ENCODE measurements at places on chromosomes 16 and 17.
A peak's percentile ranks its signal among the peaks of the same experiment; 100 is the strongest.

DNA sequence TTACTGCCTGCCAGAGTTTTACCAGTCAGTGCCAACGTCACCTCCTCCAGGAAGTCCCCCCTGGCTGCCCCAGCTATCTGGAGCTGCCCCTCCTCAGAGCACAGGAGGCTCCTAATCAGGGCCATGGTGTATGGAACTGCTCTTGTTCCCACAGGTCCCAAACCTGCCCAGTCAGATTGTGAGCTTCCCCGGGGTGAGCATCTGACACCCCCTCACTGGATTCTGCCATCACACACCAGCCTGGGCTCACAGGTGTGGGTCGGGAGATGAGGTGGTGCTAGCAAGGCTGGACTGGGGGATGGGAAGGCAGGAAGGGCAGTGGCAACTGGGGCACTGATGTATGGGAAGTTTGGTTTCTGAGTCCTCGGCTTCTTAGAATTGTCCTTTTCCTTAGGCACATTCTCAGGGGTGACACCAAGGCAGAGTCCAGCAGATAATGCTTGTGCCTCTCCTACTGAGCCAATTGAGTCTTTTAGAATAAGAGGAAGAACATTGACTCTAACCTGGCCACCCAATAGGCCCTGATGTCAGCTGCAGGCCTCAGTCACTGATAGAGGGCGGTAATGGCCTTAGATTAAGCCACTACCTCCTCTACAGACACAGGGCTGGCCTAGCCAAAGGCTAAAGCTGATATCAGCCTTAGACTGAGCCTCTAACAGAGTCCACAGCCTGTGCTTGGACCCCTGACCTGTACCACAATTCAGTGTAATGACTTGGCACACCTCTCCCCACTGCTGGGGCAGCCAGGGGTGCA is 107.9 kb downstream of the WSCD1 start:
- no peak for DNase-seq

DNA sequence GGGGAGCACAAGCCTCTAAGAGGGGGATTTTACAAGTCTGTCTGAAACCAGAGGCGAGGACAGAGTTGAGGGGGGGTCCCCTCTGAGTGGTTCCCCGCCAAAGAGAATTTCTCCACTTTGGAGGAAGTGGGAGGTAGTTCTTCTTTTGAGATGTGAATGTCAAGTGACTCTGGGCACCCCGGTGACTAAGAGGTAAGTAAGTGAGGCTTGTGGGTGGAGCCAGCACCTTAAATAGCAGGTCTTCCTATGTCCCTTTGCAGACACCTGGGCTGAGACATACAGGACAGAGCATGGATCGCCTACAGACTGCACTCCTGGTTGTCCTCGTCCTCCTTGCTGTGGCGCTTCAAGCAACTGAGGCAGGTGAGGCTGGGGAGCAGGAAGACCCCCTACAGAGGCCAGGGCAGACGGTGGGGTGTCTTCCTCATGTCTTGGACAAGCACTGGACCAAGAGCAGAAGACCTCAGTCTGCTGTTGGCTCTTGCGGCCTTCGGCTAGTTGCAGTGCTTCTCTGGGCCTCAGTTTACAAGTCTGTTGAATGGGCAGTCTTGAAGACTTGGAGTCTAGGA is at the start of gene CCL22:
Gene CCL22 (plus strand): TSS at position 257 of the 569 bp plus-strand sequence. CDS start 34 bp downstream, at position 291.
- DNase-seq: no peak

- no peak for DNase-seq
Observed at GRCh38 chr16:89722392-89723278, 1.3 kb downstream of the ZNF276 start.

GRCh38 chr17:6303664-6304063 is 131.3 kb downstream of the AIPL1 start:
- no peak for DNase-seq

DNA sequence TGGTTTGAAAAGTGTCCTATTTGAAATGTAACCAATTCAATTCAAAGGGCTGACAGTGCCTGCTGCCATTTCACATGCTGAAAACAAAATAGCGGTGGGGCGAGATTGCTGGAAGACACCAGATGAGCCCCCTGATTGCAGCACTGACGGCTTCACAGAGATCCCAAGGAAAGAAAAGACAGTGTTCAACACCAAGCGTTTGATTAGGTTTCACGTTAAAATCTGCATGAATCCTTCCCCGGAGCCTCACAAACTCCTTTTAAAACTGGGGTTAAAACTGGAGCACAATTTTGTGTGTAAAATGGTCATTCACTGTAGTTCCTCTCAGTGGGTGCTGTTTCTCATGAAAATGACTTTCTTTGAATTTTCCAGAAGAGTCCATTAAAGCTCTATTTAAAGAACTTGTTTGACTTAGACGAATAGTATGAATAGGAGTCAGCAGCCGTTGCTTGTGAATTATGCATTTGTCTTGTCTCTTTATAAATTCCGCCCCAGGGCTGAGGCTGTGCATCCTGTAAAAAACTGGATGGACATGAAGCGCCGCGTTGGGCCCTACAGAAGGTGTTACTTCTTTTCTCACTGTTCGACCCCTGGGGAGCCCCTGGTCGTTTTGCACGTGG is 8.8 kb downstream of the MLYCD start:
- no peak for DNase-seq

GRCh38 chr17:82668631-82669099 is 20.4 kb upstream of the WDR45B start:
- peak; percentile 61 for DNase-seq

DNA sequence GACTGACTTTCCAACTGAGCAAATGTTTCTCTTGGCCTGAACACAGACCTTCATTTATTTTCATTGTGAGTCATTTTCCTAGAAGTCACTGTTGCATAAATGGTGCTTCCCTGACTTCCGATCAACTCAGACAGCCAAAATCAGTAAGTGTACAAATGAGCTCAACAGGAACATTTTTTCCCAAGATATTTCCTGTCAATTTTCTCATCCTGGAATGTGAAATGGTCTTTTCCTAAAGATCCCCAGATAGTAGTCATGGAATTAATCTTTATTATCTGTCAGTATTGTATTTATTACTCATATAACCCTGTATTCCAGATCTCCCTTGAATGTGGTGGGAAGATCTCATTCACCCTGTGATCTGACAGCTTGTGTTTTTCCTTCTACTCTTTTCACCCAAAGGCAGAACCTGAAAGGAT is 360.3 kb upstream of the KIF2B start:
- no peak for DNase-seq

DNA sequence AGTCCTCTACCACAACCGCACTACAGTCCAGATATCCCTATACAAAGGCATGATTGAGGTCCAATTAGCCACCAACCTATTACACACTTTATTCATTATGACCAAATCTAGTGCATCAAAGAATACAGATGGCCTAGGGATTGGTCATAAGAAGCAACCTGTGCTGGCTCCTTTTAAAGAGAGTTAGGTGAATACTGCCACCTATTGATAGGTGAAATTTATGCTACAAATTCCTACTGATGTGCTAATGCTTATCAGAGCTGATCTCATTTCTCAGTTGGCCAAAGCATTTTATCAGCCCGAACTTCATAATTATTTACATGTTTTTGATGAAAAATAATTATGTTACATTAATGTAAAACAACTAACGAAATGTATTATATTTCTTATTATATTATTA is 166.3 kb downstream of the ANKFN1 start:
- peak; percentile 59 for DNase-seq

- no peak for DNase-seq
Observed at GRCh38 chr17:82967268-82968032, 112.0 kb upstream of the METRNL start.

DNA sequence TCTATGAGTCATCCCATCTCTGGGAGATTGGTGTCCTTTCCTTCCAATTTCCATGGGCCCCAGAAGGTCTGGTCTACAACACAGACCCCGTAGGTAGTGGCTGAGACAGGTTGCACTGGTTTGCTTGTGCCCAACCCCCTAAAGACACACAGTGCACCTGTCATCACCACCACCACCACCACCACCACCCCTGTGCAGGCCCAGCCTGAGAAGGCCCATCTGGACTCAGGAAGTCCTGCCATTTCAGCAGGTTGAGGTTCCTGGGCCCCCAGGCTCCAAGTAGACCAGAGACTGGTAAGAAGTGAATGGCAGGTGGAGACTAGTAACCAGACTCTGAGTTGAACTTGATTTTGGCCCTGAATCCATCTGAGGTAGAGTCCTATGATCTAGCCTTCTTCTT is 25.9 kb upstream of the PHB1 start:
- DNase-seq: no peak

DNA sequence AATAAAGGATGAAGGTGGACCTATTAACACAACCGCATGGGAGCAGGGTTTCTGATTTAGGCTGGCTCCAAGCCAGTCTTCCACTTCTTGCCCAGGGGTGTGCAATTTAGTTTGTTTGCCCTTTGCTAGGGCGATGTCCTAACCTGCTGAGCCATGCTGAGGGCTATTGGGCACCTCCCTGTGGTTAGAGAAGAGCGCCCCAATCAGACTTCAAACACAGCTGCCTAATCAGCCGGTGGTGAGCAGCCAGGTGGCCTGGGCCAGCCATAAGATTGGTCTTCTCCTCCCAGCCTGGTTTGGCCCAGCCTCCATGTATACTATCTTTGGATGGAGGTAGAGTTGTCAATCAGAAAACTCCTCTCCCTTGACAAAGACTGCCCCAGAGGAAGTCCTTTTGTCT is 15.7 kb downstream of the TMEM94 start:
- DNase-seq: peak; percentile 93

DNA sequence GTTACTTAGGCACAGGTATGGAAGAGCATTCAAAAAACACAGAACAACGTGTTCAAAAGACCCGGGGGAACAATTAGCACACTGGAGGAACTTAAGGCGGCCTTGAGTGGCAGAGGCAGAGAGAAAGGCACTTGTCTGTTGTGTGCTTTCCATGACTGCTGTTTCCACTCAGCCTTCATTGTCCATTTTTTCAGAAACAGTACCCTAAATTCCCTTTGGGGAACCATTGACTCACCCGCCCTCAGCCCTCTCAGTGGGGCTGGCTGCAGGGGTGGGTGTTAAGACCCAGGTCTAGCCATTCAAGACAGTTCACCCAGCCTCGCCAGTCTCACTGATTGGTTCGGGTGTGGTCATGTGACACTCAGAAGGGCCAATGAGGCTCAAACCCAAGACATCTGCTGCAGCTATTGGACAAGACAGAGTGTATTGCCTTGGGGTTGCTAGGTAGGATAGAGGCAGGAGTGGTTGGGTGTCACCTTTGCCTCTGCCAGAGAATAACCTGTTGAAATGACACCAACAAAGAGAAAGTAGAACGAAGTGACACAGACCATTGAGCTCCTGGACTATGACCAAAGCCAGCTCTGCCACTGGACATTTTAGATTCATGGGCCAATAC is 19.6 kb upstream of the CEP20 start:
- peak; percentile 82 for DNase-seq

- DNase-seq: no peak
Observed at GRCh38 chr17:61394630-61395408, 4.8 kb upstream of the TBX2 start.

- DNase-seq: no peak
Observed at GRCh38 chr16:9965079-9965478, 217.1 kb downstream of the GRIN2A start.

- DNase-seq: no peak
Observed at GRCh38 chr16:65828296-65828695, 538.2 kb upstream of the CDH5 start.

DNA sequence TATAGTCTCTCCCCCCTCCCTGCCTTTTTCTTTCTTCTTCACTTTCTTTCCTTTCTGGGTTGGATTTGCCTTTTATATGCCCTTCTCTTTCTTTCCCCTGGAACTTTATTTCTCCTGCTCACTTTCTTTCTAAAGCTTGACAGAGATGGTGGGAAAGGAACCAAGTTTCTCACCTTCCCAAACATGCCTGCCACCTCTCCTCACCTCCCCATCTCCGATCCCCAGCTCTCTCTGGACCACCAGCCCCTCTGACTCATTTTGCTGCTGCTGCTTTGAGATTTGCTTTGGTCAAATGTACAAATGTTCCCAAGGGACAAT is 6.7 kb upstream of the LHX1 start:
- no peak for DNase-seq

DNA sequence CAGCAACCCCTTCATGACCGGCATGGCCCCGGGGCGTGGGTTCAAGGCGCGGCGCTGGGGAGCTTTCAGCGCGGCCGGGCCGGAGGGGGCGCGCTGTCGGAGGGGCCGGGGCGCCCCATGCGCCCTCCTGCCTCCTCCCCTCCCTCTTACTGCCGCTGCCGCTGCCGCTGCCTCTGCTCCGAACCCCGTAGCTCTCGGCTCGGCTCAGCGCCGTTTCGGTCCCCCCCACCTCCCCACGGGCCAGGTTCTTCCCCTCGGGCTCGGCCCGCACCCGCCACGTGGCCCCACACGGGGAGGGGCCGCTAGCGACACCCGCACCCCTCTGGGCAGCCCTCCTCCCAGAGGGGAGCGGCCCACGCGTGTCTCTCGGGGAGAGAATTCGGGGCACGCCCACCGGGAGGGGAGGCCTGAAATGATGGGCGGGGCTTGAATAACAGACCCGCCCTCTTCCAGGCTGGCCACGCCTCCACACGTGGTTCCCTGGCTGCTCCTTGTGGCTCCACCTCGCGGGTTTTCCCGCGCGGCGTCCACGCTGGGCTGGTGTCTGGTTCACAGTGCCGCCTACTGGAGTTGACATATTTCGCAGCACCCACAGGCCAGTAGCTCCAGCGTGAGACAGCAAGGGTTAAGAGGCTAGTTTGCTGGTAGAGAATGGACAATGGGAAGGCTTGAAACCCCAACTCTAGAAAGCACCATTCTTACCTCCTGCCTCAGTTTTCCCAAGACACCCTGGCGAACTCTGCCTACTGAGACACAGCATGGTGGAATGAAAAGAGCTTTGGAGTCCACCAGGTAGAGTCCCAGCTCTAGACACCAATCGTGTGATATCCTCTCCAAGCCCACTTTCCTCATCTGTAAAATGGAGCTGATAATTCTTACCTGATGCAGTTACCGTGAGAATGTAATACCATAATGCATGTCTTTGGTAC is at the start of gene KCNH4:
Gene KCNH4 (minus strand): TSS at position 221 of the 929 bp plus-strand sequence. CDS start 197 bp downstream, at position 24.
- DNase-seq: peak; percentile 75

DNA sequence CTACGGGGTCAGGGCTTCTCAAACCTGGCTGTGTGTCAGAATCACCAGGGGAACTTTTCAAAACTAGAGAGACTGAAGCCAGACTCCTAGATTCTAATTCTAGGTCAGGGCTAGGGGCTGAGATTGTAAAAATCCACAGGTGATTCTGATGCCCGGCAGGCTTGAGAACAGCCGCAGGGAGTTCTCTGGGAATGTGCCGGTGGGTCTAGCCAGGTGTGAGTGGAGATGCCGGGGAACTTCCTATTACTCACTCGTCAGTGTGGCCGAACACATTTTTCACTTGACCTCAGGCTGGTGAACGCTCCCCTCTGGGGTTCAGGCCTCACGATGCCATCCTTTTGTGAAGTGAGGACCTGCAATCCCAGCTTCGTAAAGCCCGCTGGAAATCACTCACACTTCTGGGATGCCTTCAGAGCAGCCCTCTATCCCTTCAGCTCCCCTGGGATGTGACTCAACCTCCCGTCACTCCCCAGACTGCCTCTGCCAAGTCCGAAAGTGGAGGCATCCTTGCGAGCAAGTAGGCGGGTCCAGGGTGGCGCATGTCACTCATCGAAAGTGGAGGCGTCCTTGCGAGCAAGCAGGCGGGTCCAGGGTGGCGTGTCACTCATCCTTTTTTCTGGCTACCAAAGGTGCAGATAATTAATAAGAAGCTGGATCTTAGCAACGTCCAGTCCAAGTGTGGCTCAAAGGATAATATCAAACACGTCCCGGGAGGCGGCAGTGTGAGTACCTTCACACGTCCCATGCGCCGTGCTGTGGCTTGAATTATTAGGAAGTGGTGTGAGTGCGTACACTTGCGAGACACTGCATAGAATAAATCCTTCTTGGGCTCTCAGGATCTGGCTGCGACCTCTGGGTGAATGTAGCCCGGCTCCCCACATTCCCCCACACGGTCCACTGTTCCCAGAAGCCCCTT is 10.9 kb downstream of the STH start:
- DNase-seq: no peak

- DNase-seq: peak; percentile 45
Observed at GRCh38 chr16:71230122-71230845, at the start of gene HYDIN. HYDIN (minus strand) TSS chr16:71230722; CDS start chr16:71186895, 43,827 bp downstream.

Measured in DMS153 (cell line).